ENCODE measurements at places on chromosomes 3 and 15.

GRCh38 chr15:73633111-73633990 is at the start of gene NPTN:
NPTN (minus strand) TSS chr15:73633389; CDS start chr15:73633215, 174 bp downstream.
- DNase-seq: peak; percentile 80

- no peak for DNase-seq
Observed at GRCh38 chr15:89372069-89372935, 37.7 kb upstream of the POLG start.

DNA sequence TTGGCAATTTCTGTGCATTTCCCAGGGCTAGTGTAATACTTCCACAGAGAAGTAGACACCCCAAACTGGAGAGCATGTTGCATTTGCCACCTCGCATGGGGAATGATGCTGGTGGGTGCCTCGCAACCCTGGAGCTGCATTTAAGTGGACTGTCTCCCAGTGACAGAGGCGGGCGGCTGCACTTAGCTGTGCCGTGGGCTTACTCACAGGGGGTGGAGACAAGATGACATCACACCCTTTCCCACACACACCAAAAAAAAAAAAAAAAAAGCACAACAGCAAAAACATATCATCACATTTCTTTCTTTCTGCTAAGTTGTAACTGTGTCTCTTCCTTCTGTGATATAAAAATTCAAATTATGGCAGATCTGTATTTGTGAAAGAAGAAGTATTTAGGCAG is at the start of gene ABI3BP:
Gene ABI3BP, minus strand, starts transcription at position 113 of the 400 bp plus-strand sequence. Its CDS starts 37 bp downstream, at position 76.
- DNase-seq: no peak

GRCh38 chr3:62724503-62724902 is 150.7 kb downstream of the CADPS start:
- DNase-seq: no peak

DNA sequence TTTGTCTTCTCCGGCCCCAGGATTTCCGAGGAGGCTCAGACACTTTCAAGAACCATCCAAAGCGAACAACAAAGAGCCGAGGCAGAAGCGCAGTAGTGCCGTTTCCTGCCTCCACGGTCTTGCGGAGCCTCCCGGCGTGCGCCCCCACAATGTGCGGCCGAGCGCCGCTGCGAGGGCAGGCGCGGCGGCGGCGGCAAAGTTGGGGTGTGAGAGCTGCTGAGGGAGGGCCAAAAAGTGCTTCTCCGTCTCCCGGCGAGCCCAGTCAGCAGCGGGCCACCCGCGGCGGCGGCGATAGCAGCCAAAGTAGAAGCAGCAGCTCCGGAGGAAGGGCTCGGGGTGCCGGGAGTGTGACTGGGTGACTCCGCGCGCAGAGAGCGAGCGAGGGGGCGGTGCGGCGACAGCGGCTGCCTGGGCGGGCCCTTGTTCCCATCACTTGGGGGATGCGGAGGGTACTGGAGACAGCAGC is 749.1 kb downstream of the ROBO1 start:
- no peak for DNase-seq

DNA sequence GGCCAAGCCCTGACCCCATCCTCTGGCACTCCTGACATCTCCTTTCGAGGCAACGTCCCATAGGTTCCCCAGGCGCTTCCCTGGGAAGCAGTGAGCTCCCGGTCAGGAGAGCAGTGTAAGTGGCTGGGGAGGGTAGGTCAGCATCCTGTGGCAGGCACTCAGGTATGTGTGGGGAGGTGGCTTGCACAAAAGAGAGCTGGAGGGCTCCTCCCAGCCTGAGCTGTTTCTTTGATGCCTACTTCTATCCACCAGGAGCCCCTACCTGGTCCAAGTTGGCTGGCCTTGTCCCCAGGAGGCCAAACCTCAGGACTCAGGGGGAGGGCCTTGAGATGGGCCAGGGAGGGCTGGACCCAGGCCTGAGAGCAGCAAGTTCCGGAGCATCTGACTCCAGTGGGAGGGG is 31.7 kb upstream of the LINGO1 start:
- DNase-seq: no peak

- DNase-seq: no peak
Observed at GRCh38 chr3:142174559-142174958, 25.2 kb upstream of the TFDP2 start.

- no peak for DNase-seq
Observed at GRCh38 chr15:70375586-70375985, 277.9 kb upstream of the TLE3 start.

- no peak for DNase-seq
Observed at GRCh38 chr3:47367631-47368030, 13.2 kb upstream of the PTPN23 start.
